ENCODE measurements at places on chromosomes 1 and 21. TPM values are rescaled to one million over a fixed set of nuclear protein-coding genes. Genes with fewer than 3 reads are reported as not detected.

Gene DARS2
- total RNA-seq, result 17.3 TPM

DNA sequence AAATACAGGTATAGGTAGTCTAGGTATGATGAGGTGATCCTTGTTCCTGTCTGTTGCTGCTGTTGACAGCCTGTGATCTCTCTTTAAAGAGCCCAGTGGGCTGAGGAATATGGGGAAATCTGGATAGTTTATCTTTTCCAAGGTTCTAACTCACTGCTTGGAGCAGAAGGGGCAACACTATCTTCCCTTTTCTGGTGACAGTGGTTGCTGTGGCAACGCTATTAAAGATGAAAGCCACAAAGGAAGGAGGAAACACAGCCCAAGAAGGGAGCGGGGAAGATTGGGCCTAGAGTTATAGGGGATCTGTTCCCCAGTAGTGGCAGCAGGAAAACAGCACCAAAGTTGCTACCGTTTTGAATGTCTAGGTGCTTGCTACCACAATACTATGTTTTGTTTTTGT is 8.8 kb downstream of the PCP4L1 start:
- no peak for DNase-seq

Gene CSTB
- 17.6 TPM for total RNA-seq

DNA sequence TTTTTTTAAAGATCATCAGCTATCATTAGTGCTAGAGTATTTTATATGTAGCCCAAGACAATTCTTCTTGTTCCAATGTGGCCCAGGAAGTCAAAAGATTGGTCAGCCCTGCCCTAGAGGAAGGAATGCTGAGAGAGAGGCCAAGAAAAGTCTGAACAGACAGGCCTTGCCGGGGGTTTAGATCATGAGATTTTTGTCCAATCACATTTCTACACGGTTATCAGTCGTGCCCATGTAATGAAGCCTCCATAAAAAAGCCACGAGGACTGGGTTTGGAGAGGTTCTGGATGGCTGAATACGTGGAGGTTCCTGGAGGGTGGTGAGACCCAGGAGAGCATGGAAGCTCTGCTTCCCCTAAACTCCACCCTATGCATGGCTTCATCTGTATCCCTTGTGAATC is 24.3 kb upstream of the ENO1 start:
- no peak for DNase-seq

DNA sequence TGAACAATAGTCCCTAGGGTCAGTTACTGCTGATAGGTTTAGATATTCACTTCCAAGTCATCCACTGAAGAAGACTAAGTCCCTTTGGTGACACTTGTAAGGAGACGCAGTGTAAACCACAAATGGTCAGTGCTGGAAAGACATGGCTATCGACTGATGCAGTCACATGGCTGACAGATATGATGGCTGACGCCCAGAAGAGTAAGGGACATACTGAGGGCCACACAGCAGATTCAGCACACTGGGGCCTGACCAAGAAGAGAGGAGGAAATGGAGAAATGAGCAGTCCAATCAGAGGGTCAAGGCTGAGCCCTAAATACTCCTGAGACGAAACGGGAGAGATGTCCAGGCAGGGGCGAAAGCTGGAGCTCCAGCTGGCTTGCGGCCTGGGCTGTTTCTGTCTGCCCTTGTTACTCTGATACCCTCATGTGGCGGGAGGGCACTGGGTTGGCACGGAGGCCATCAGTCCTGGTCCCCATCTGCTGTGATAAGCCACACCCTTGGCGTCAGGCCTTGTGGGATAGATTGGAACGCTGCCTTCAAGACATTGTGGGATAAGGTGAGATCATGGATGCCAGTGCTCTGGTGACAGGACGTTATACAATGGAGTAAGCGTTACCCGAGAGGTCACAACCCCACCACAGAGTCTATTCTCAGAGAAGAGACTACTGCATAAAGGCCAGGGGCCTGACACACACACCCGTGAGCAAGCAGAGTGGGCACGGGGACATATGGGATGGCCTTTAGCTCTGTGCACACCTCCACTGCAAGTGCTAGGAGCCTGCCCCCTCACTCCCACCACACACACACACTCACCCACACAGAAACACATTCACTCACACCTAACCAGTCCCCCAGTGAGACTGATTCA is 158.4 kb downstream of the TRABD2B start:
- no peak for DNase-seq

DNA sequence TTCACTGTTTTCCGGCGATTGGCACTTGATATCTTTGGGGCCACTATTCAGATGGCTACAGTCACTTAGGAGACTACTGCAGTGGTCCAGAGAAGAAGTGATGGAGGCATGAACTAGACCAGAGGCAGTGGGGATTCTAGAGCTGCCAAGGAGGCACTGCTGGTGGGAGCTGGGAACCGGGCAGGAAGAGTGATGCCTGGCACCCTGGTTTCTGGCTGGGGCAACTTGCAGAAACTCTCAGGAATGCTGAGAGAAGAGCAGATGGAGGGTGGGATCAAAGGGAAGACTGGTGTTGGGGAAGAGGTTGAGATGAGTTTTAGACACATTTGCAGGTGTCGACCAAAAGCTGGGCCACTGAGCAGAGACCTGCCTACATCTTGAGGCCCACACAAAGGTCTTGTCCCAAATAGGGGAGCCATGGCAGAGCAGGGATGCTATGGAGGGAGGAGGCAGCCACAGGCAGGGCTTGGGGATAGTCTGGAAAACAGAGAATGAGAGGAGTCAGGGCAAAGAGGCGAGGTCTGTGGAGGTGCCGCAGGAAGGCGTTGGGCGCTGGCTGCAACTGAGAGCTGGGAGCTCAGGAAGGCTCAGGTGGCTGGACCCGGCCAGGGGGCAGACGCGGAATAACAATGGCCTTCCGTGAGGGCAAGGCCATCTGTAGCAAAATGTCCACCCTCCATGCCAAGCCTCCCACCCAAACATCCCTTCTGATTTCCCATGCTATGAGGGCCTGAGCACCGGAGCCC is 118.9 kb downstream of the TOMM20 start:
- DNase-seq, result no peak

Gene CD48
- not detected for total RNA-seq

DNA sequence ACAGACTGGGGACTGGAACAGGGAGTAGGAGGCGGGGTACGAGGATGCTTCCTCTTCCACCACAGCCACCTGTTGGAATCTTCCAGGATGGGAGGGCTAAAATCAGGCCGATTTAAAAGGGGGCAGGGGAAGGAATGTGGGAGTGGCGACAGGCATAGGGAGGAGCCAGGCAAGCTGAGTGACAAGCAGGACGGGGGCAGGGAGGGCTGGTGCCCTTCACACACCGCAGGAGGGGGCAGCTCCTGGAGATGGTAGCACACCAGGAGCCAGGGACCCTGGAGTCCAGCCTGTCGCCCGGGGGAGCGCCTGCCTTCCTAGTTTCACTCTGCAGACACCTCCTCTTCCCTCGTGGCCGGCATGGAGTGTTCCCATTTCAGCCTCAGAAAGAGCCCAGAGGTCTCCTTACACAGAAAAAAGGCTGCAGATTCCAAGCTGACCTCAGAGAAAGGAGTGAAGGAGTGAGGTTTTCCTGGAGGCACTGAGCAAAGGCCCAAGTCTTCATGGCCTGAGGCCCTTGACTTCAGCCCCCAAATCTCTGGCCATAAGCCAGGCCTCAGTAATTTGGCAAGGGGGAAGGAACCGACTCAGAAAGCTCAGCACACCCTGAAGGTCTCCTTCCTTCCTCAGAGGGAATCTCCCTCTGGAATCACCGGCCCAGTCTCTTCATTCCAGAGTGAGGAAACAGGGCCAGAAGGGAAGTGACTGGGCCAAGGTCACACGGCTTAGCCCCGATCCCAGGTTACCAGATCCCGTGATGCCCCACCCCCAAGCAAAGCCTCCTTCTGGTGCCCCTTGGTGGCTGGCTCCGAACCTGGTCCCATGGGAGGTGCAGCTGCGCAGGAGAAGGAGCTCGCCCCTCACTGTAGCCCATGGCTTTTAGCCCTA is 8.1 kb downstream of the BLACAT1 start:
- no peak for DNase-seq

Data from dermis microvascular lymphatic vessel endothelial cell (primary cell).